ENCODE measurements at places on chromosomes 7 and 10.

DNA sequence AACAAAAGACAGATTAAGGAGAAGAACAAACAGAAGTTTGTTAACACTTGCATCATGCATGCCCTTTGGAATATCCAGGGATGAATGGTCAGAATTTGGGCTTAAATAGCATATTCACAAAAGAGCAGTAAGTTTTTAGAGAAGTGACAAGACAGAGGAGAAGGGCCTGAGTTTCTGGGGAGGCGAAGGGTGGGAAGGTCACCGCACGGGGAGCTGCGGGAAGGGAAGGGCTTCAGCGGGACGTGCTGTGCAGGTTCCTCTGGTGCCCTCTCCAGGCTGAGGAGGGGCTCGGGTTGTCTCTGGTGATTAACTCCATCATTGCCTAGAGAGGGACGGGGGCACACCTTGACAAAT lies 10.4 kb upstream of the ZNF22 start:
- DNase-seq, result no peak

- no peak for DNase-seq
Measured at GRCh38 chr7:101241015-101241363, 3.4 kb upstream of the CLDN15 start.

DNA sequence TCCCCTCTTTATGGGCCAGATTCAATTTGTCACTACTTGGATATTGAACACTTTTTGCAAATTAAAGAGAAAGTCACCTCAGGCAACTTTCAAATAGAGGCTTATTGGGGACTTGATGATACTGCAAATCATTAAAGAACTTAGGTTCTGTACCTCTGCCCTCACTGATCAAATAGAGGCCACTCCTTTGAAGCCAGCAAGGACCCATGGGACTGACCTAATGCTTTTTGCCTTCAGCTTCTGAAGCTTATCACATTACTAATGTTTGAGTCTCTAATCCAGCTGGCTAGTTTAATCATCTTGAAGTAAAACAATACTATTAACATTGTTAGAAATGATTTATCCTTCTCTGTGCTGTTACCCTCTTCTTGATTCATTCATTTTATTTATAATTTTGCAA lies 93.0 kb upstream of the ZNF800 start:
- DNase-seq, result no peak

GRCh38 chr7:105854498-105854897 lies 21.9 kb downstream of the ATXN7L1 start:
- DNase-seq, result peak; percentile 22

DNA sequence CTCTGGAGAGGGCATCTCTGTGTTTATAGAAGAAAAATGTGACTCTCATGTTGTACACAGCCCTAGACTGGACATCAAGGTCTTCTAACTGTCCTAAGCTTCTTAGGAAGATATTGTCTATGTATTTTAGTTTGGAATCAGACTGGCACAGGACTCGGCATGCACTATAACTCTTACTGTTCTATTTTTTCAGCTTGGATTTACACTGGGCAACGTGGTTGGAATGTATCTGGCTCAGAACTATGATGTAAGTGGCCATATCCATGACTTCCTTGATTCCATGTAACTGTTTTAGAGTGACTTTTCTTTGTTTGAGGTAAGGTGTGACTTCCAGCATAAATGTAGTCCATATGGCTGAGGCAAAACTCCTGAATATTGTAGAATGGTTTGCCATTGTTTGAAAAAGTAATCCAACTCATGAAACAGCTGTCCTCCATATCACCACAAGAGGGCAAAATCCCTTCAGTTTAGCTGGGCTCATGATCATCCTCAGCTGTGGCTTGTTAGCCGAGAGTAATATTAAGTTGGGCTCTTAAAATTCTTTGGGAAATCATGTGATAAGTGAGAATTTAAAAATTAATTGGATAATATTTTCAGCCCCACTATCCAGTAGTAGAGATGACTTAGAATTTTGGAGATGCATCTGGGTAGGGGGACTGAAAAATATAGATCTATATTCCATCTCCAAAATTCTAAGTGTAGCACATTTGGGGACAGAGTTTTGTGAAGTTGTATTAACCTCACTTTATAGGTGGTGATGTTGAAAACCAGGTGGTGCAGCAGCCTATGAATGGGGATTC lies 10.4 kb downstream of the STMP1 start:
- DNase-seq, result peak; percentile 64

- no peak for DNase-seq
Measured at GRCh38 chr7:138556771-138557484, 96.9 kb downstream of the TRIM24 start.

GRCh38 chr10:58857251-58857805 lies 319.1 kb upstream of the PHYHIPL start:
- no peak for DNase-seq

DNA sequence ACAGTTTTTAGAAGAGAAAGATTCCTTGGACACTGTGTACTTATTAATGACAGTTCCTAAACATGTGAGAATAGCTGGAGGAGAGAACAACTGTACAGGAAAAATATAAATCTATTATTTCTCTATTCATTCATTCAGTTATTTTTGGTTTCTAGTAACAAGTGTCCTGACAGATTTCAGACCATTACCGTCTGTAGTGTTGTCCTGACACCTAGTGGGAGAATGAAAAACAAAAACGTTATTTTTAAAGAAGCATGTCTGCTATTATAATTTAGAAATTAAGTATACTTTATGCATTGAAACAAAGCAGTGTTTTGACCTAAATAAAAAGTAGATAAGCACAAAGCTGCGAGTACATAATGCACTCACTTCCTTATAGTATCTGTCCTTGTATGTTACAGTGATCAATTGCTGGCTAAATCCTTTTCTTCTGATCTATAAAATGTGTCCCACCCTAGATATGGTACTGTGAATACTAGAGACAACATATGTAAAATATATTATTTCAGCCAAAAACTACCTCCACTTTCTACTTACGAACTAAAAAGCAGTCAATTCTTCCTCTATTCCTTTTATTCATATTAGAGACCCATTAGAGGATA lies 575.6 kb downstream of the ARL4A start:
- peak; percentile 64 for DNase-seq

- DNase-seq, result no peak
Measured at GRCh38 chr7:26492816-26493215, 201.2 kb downstream of the SNX10 start.

GRCh38 chr7:46841248-46841647 lies 740.7 kb downstream of the TNS3 start:
- no peak for DNase-seq

DNA sequence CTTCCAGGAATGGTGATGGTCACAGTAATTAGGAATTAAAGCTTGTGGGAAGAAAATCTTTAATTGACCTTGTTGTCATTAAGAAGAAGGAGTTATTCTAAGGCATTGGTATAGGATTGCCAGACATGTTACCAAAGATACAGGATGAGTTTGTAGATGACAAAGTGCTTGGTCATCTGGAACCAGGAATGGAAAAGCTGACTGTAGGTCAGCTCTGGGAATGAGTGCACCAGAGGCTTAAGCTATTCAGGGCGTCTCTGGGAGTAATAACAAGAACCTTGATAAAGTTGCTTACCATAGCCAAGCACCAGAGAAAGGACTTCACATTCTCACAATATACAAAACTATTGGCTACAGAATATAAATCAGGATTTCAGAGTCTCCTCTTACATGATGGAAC lies 89.0 kb downstream of the PHTF2 start:
- DNase-seq, result no peak
